Activated CD4-positive, alpha-beta T cell treated with anti-CD3 and anti-CD28 coated beads, Interleukin-2, Interleukin-6, amounts not matched to agents 100 ng/mL and 50 ng/mL, durations not matched to agents 16 hours and 8 hours (primary cell): ENCODE measurements at places on chromosomes 13 and 19.

- no peak for DNase-seq
These were observed 4.8 kb downstream of the PRMT1 start for GRCh38 chr19:49681830-49682229.

DNA sequence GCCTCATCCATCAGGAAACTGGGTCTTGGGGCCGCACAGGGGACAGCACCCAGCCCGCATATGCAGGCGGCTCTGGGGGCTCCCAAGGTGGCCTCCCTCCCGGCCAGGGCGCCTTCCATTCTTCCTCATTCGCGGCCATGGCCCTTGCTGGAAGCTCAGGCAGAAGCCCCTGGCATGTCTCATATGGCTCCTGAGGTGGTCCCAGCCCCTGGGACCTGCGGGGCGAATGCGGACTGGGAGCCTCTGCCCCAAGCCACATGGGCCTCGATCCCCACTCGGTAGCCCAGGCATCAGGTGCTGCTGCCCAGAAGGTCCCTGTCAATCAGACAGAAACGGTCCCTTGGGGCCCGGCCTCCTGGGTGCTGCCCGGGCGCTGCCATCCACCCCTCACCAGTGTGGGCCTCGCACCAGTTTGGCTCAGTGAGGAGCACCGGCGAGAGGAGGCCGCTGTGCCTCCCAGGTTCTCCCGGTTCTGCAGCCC, 301.6 kb downstream of the TEX29 start:
- DNase-seq: no peak

DNA sequence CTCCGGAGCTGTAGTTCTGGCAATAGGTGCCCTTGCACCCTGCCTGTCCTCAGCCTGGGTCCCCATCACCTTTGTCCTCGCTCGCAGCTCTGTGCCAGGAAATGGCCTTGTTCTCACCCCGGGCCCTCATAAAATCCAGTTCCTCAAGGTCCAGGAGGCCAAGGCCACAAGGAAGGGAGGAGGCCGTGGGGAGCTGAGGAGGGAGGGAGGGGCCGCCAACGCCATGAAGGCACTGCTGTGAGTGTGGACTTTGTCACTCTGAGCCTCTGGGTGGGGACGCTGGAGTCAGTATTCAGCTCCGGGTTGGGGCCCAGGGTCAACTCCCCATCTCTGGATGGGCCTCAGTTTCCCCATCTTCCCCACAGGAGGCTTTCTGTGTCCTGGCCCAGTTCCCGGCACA, 9.2 kb upstream of the GNA11 start:
- DNase-seq: no peak

DNA sequence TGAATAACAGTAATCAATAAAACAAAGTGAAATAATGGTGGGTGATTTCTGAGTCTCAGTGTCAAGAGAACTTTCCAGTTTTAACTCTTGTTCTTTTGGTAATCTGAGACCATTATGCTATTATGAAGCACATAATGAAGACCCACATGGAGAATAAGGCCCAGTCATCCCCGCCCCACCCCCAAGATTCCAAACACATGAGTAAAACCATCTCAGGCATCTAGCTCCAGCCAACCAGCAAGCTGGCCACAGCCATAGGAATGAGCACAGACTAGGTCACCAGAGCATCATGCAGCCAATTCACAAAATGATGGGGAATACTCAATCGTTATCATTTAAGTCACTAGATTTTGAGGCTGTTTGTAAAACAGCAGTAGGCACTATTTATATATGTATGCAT, 1769.0 kb upstream of the PCDH20 start:
- no peak for DNase-seq

DNA sequence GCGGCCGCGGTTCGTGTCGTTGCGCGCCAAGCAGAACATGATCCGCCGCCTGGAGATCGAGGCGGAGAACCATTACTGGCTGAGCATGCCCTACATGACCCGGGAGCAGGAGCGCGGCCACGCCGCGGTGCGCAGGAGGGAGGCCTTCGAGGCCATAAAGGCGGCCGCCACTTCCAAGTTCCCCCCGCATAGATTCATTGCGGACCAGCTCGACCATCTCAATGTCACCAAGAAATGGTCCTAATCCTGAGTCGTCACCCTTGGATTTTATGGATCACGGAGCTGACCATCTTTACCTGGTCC, 475 bp downstream of the MRPL57 start:
- DNase-seq: no peak

GRCh38 chr13:41061914-41062837, 867 bp downstream of the WBP4 start:
- no peak for DNase-seq

GRCh38 chr13:99153219-99153618, 47.4 kb upstream of the UBAC2 start:
- no peak for DNase-seq
